ENCODE measurements at places on chromosomes 11 and 22. TPM values are rescaled to one million over a fixed set of nuclear protein-coding genes. Genes with fewer than 3 reads are reported as not detected.

GRCh38 chr22:37065180-37065579, 13.6 kb downstream of the KCTD17 start:
- no peak for DNase-seq

GRCh38 chr11:112771851-112772250, 189.4 kb upstream of the NCAM1 start:
- no peak for DNase-seq

PKDREJ gene
- total RNA-seq, result not detected

- DNase-seq, result no peak
These were observed 104.4 kb upstream of the PLET1 start for GRCh38 chr11:112364962-112365481.

RGL4 gene
- not detected for total RNA-seq

DNA sequence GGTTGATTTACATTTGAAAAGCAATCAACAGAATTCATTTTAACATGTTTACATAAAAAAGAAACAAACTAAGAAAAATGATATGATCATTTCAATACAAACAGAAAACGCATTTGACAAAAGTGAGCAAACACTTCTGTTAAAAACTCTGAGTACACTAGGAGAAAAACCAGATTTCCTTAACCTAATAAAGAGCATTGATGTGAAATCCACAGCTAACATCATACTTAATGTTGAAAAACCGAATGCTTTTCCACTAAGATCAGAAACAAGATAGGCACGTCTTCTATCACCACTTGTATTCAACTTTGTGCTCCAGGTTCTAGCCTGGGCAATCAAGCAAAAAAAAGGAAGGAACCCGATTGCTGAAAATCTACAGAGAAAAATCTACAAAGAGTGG, 227.6 kb downstream of the SBF2 start:
- DNase-seq, result no peak

- no peak for DNase-seq
These were observed 26.9 kb downstream of the ARFGAP2 start for GRCh38 chr11:47149782-47150181.

DNA sequence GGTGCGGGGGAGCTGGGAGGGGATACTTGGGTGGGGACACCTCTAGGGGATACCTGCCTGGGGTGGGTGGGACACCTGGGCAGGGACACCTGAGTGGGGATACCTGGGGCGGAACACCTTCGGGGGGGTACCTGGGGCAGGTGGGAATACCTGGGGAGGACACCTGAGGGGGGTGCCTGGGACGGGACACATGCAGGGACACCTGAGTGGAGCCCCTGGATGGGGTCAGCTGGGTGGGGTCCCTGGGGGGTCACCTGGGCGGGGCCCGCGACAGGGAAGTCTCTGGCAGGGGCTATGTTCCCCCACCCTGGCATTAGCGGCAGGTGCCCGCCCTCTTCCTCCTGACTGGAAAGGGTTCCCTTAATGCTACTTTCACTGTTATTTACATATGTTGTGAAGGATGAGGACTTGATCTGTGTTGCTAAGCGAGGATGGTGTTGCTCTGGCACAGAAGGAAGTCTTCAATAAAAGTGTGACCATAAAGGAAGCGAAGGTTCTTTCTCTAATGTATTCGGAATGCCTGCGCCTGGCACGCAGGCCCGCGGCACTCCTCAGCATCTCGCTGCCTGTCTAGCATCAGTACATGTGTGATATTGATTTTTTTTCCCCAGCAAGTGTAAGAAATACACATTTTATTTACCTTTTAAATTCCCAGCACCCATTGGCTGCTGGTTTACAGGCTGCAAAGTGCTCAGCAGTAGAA, 801.7 kb downstream of the BRD1 start:
- no peak for DNase-seq

PRODH gene
- total RNA-seq, result 67.4 TPM

GRCh38 chr11:47626234-47626633, 16.1 kb downstream of the MTCH2 start:
- DNase-seq, result no peak

DNA sequence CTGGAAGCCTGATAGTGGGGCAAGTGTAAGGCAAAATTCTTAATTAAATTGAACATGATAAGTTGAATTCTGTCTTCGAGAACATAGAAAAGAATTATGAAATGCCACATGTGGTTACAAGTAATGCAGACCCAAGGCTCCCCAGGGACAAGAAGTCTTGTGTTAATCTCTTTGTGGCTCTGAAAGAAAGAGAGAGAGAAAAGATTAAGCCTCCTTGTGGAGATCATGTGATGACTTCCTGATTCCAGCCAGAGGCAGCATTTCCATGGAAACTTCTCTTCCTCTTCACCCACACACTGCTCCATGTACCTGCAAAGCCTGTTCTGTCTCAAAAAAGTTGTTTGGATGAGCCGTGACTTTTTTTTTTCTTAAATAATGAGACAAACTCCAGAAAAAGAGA, 1.9 kb upstream of the TYR start:
- peak; percentile 25 for DNase-seq
